ENCODE measurements at places on chromosomes 5 and 9. TPM values are rescaled to one million over a fixed set of nuclear protein-coding genes. Genes with fewer than 3 reads are reported as not detected.

Gene SPINK7
- not detected for total RNA-seq

Gene CCDC192
- not detected for total RNA-seq

GRCh38 chr5:135223891-135224625, 175.0 kb downstream of the MACROH2A1 start:
- DNase-seq = no peak

Gene TNFSF8
- 0.91 TPM for total RNA-seq

GRCh38 chr5:33401482-33402390, 39.0 kb upstream of the TARS1 start:
- no peak for DNase-seq

DNA sequence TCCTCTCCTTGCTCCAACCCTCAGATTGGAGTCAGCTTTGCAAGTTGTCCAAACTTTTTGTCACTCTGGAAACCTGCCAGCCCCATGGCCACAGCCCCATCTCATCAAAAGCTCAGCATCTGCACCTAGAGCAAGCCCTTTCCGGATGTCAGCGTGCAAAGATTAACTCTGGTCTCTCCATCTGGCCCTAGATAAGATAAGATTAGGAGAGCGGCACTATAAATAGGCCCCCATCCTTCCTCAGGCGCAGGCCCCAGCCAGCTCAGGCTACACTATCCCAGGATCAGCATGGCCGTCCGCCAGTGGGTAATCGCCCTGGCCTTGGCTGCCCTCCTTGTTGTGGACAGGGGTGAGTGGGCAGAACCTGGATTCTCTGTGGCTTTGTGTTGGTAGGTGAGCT, at the start of gene SPINK4:
Gene SPINK4, plus strand, starts transcription at position 247 of the 400 bp plus-strand sequence. Its CDS starts 42 bp downstream, at position 289.
- peak; percentile 52 for DNase-seq

- no peak for DNase-seq
These were observed 21.2 kb downstream of the ZSWIM6 start for GRCh38 chr5:61353293-61353692.

DNA sequence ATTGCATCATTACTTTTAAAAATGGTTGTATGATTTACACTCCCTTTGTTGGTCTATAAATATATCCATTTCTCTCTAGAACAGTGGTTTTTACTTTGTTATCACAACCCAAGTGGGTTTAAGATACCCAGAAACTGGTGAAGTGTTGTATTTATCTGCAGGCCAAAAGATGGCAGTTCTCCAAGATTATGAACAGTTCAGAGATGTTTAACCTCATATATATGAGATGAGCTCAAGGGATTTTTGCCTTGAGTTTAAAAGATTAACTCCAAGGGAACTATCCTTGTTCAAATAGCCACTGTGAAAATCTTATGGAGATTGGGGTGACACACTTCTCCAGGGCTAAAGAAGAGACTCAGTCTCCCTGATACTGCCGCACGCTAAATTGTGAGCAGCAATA, 572.6 kb downstream of the TLE4 start:
- no peak for DNase-seq

GRCh38 chr5:127574852-127575679, 57.6 kb downstream of the PRRC1 start:
- no peak for DNase-seq

GRCh38 chr5:110590187-110590586, 136.3 kb downstream of the TMEM232 start:
- DNase-seq = no peak

Gene SLC28A3
- 2.9 TPM for total RNA-seq

GRCh38 chr9:121809356-121810050, 158.1 kb downstream of the DAB2IP start:
- DNase-seq = no peak

- no peak for DNase-seq
These were observed 93.7 kb downstream of the OR2K2 start for GRCh38 chr9:111236332-111236731.

DNA sequence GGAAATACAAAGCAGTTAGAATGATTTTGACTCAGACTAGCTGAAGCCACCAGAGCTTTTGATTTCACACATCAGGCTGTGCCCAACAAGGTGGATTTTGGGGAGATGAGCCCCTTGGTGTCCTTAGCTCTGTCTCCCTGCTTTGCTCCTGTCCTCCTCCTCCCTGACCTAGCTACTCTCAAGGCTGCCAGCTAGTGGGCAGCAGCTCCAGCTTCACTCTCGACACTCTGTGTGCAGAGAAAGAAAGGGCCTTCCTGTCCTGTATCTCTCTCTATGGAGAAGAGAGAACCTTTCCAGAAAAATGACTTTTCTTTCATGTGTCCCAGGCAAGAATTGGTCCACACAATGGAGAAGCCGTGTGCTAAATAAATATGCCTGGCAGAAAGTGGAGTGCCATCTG, 446.2 kb downstream of the SEMA5A start:
- DNase-seq = no peak

- peak; percentile 88 for DNase-seq
These were observed 26.9 kb upstream of the CNOT6 start for GRCh38 chr5:180467028-180467975.

DNA sequence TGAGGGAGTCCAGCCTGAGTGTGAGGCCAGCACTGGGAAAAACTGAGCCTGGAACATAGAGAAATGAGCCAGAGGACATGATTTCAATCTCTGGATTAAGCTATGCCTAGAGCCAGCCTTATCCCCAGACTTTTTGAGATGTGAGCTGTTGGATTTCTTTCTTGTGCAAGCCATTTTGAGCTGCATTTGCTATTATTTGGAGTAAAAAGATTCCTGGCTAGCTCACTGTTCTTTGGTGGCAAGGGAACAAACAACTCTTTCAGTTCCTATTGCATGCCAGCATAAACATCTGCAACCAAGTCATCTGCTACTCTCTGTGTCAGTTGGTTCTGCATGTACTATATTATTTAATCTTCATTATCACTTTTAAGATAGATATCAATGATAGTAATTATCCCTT, 70.1 kb upstream of the MAN2A1 start:
- no peak for DNase-seq

- no peak for DNase-seq
These were observed 407.2 kb upstream of the CLINT1 start for GRCh38 chr5:158265931-158266700.

GRCh38 chr5:123599171-123599570, 87.2 kb downstream of the CSNK1G3 start:
- no peak for DNase-seq

GRCh38 chr9:88593537-88594185, 58.7 kb downstream of the NXNL2 start:
- peak; percentile 59 for DNase-seq

DNA sequence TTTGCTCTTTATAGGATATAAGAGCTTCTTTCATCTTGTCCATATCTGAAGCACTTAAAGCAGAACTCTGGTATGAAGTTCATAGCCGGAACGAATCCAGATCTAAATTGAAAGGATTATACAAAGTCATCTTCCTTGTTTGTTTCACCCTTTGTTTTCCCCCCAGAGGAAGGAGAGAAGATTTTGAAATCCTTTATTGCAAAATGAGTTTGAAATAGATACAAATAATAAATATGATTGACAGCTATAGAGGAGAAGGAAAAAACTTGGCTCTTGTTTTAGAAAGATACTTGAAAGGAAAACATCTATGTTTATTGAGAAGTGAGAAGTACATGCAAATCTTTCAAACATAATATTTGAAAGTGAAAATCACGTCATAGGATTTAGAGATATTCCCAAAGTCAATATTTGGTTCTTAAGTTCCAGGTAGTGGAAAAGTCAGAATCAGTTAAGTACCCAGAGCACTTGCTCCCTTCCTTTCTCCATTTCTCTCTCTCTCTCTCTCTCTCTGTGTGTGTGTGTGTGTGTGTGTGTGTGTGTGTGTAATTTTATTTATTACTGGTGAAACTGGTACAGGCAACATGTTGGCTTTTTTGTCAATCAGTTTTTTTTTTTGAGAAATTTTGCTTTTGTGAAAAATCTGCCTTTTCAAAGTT, 27.2 kb downstream of the PAM start:
- no peak for DNase-seq

DNA sequence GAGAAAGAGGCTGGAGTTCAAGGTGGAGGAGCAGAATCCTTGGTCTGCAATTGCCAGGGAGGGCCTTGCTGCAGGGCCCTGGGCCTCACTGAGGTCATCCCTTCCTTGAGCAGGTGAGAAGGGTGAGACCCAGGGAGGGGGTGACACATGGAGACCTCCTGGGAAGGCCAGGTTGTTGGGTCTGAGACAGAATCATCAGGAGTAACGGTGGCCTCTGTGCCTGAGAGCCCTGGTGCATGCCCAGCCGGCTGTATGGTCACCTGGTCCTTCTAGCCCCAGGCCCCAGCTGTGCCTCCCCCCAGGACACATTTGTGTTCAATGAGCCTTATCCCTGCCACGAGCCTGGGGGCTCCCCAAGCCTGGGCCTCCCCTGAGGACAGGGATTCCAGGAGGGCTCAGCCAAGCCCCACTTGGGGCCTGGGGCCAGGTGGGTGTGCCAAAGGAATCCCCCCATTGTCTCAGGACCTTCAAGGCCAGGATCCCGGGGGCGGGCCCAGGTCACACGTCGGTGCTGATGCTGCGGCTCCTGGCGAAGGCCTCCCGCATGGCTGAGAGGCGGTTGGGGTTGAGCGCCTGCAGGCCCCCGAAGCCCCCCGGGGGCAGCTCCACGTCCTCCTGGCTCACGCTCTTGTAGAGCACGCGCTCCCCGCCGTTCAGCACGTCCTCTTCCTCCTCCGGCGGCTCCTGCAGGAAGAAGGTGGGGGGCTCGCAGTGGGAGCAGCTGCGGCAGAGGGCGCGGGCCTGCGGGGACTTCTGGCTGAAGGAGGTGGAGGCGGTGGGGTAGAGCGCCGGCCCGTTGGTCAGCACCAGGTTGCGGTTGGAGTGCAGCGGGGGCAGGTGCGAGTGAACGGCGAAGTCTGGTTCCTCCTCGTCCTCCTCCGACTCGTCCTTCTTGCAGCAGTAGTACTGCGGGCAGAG, 30.4 kb downstream of the FAM163B start:
- no peak for DNase-seq

GRCh38 chr5:98458004-98458403, 315.5 kb upstream of the RGMB start:
- no peak for DNase-seq

DNA sequence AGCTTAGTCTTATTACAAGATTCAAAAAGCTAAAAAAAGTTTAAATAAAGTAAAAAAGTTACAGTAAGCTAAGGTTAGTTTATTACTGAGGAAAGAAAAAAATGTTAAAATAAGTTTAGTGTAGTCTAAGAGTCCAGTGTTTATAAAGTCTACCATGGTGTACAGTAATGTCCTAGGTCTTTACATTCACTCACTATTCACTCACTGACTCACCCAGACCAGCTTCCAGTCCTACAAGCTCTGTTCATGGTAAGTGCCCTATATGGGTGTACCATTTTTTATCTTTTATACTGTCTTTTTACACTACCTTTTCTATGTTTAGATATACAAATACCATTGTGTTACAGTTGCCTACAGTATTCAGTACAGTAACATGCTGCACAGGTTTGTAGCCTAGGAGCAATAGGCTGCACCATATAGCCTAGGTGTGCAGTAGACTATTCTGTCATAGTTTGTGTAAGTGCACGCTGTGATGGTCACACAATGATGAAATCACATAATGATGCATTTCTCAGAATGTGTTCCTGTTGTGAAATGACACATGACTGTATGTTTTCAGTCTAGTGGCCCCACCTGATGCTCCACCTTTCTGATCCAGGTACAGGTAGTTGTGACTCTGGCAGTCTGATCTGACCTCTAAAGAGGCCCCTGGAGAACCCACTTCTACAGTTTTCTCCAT, 45.7 kb downstream of the SNX18 start:
- DNase-seq = no peak

GRCh38 chr5:79843450-79844388, 147.3 kb downstream of the MTX3 start:
- DNase-seq = no peak

GRCh38 chr9:69188975-69189374, 14.9 kb downstream of the TJP2 start:
- DNase-seq = no peak

Gene ADAMTS6
- 0.12 TPM for total RNA-seq

GRCh38 chr9:70772601-70773000, 348.8 kb downstream of the TRPM3 start:
- no peak for DNase-seq

Gene ZNF608
- 20.0 TPM for total RNA-seq

Gene ELOVL7
- 25.4 TPM for total RNA-seq

DNA sequence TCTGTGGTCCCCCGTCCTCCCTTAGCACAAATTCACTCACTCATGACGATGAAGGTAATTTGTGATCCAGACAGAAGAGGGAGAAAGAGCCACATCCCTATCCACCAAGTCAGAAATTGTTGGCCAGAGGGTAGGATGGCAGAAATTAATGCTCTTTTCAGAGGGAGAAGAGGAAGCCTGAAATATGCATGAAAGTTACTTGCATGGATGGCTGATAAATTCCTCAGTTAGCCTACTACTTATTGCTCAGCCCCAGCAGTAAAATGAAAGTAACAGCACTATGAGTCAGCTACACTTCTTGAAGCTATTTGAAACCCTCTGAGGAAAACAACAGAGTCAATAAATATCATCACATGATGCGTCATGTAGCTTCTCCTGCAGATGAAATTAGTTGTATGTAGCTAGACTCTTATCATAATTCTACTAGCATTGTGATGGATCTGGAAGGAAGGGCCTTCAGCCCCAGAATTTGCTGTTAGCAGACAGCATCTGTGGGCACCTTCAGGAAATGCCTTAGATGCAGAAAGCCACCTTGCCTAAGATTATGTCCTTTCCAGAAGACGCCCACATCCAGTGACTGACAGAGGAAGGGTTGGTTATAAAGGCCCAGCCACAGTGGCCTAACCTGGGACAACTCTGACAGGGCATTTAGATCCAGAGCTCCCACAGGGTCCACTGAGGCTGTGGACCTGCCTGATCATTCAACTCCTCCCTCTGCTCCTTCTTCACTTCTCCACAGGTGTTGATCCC, 81.2 kb upstream of the CCDC112 start:
- DNase-seq = no peak

- DNase-seq = no peak
These were observed 458.6 kb downstream of the NR2F1-AS1 start for GRCh38 chr5:93122446-93122845.

DNA sequence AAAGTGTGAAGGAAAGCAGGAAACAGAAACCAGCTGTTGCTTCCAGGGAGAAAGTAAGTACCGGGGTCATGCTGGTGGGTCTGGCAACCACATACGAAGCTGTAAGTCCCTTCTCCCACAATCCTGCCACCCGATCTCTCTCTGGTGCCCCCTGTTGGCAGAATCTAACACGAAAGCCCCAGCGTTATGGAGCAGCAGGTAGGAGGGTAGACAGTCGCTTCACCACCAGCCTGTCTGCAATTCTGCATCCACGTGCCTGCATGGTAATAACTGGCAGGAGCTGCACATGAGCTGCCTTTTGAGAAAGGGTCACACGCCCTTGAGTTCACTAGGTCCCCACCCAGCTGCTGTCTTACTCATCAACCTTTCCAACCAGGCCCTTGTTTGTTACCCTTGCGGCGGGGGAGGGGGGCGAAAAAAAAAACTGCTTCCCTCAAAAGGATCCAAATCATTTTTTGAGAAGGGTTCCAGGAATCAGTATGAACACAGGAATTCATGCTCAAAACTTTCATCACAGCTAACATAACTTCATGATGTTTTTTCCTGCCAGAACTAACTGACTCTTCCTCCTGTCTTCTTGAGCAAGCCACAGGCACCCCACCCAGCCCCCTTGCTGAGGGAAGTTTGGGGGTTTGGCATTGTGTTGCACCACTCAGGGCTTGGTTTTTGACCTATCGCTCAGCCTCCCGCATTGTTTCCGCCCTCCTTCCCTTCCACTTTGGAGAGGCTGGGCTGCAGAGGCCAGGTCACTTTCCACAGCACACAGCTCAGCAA, 19.6 kb upstream of the TMEM252 start:
- peak; percentile 74 for DNase-seq

Gene KCNMB1
- total RNA-seq = 6.9 TPM

- DNase-seq = no peak
These were observed 83.2 kb downstream of the IRX1 start for GRCh38 chr5:3678801-3679200.

Gene LRRC19
- total RNA-seq = 48.9 TPM

- no peak for DNase-seq
These were observed 18.1 kb downstream of the LIX1 start for GRCh38 chr5:97124335-97124734.
